GM12891 (cell line): ENCODE measurements at places on chromosomes 11 and 22.

GRCh38 chr11:16935518-16936302 lies 78.5 kb downstream of the PLEKHA7 start:
- DNase-seq, result no peak

DNA sequence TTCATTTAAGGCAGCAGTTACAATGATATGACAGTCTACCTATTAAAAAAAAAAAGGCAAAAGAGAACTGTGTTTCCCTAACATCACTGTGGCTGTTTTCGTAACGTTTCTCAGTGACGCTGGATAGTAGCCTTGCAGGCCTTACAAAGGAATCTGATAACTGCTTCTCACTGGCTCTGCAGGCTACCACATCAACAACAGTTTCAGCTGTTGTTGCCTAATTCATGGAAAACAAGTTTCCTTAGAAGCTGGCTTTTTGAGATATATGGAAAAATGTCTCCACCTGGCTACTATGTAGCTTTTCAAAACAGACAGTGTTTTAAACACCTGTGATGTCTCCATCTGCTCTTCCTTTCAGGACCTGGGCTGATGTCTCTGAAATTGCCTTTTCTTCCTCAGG lies 3.8 kb downstream of the OR51V1 start:
- DNase-seq, result no peak

- DNase-seq, result no peak
Observed at GRCh38 chr22:34587357-34588356, 478.3 kb upstream of the ISX start.

GRCh38 chr22:36999463-36999862 lies 19.8 kb downstream of the TST start:
- DNase-seq, result no peak

DNA sequence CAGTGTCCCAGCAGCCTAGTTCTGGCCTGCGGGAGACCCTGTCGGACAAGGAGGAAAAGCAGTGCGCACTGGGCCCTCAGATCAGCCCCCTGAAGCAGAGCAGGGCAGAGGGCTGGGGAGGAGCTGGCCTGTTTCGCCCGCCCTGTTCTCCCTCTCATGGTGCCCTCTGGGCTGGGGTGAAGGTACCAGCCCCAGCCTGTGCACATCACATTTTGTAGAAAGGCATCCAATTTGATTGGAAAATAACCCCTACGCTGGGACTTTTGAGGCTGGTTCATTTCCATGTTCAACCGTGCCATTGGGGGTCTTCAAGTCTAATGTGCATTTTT lies 832 bp upstream of the NAP1L4 start:
- DNase-seq, result no peak

DNA sequence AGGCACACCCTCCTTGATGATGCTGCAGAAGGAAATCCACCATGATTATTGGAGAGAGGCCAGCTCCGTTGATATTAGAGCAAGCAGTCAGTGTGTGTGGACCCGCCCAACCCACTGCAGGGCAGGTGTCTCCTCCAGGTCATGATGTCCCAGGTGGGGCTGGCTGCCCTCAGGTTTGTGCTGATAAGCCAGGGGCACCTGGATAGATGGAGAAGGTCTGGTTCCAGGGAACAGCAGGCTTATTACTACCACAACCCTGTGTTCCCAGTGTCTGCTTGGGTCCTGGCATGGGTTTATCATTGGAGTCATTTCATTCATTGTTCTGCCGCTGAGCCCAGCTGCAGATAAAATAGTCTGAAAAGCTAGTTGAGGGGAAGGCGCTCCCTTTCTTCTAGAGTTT lies 181.1 kb upstream of the NECTIN1 start:
- DNase-seq, result no peak

- no peak for DNase-seq
Observed at GRCh38 chr11:61010466-61011228, 39.2 kb downstream of the CD6 start.

GRCh38 chr22:49203859-49204598 lies 623.6 kb downstream of the BRD1 start:
- no peak for DNase-seq

DNA sequence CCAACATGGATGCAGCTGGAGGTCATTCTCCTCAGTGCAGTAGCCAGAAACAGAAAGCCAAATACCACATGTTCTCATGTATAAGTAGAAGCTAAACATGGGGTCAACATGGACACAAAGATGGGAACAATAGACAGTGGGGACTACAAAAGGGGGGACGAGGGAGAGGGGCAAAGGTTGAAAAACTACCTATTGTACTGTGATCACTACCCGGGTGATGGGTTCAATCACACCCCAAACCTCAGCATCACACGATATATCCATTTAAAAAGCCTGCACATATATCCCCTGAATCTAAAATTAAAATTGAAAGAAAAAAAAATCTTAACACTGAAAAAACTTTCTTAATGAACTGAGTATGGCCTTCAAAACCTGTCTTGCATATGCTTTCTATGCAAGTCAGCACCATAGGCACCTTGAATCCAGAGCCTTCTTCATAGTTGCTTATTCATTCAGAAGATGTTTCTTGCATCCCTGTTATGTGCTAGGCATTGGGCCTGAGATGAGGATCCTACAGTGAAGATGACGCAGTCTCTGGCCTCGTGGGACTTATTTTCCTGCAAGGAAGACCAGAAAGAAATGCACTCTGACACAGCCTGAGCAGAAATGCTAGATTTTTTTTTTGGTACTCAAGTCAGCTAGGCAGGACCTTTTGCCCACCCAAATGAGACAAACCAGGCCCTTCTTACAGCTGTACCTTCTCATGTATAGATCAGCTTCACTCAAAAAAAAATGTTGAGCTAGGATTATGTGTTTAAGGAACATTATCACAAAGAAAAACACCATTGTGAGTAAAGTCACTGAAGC lies 21.0 kb downstream of the NNMT start:
- DNase-seq, result no peak

- no peak for DNase-seq
Observed at GRCh38 chr11:120186774-120187591, 23.8 kb upstream of the OAF start.

- DNase-seq, result no peak
Observed at GRCh38 chr11:2769409-2770095, 69.8 kb upstream of the KCNQ1OT1 start.

- no peak for DNase-seq
Observed at GRCh38 chr11:12785901-12786300, 111.7 kb downstream of the TEAD1 start.

GRCh38 chr22:35947794-35948425 lies 80.7 kb downstream of the RBFOX2 start:
- DNase-seq, result no peak

- DNase-seq, result no peak
Observed at GRCh38 chr22:36153501-36154422, 6.8 kb downstream of the APOL3 start.

DNA sequence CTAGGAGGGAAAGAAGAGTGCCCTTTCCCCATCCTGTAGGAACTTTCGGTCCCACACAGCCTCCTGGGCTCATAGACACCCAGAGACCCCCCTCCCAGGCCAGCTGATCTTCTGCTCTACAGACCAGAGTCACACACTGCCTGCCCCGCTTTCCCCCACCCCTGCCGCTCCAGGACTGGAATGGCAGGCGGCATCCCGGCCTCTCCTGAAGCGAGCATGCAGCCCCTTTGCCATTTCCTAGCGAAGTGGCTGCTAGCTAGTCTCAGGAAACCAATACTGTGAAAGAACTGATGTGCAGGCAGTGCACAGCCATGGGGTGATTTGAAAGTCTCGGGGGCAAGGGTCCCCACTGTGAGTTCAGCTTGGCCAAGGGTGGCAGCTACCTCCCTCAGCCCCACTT lies 8.3 kb downstream of the PICK1 start:
- no peak for DNase-seq

- DNase-seq, result no peak
Observed at GRCh38 chr22:27064386-27064785, 407.0 kb downstream of the MIAT start.

- no peak for DNase-seq
Observed at GRCh38 chr11:104306862-104307474, 143.0 kb upstream of the PDGFD start.

DNA sequence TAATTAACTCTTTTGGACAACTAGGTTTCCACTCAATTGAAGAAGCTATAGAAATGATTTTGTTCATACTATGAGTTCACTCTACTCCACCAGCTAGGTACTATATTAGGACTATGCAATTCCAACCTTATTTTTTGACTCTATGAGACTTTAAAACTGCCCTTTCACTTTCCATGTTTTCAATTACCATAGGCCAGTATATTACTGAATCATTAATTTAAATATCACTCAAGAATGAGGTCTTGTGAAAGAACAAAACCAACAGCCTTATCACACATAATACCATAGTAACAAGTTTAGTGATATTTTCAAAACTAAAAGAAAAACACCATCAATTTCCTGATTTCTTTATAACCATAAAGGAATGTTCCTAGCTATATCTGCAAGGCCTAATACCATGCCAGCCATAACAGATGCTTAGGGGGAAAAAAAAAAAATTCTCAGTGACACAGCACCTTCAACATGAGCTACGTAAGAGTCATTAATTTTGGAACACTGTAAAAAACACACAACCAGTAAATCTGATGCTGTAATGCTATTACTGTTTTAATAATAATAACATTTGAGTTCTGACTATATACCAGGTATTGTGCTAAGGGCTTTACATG lies 6.1 kb downstream of the DCUN1D5 start:
- DNase-seq, result no peak

- no peak for DNase-seq
Observed at GRCh38 chr22:44219101-44219870, 38.6 kb downstream of the PARVG start.

DNA sequence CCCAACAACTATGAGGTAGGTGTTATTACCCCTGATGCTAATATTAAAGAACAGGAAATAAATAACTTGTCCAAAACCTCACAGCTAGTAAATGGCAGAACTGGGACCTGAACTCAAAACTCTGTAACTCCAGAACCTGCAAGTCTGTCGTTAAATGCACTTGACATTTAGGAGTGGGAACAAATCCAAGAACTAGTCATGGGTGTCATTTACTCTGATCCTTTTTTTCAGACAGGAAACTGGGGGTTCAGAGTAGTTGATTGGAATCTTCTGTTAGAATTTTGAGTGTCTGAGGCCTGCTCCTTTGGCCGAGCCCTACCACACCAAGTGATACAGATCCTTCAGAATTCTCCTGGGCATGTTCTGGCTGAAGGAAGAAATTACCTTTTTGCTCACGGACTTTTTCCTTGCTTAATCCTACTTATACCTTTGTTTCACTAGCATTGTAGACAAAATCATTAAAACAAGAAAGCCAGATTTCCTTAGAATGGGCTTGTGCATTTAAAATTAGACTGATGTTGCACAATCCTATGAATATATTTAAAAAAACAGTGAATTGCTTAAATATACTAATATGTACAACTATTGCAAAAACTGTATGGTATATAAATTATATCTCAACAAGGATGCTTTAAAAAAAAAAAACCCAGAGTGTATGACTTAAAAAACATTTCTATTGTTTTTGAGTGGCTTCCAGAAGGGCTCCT lies 1.4 kb upstream of the YAP1 start:
- no peak for DNase-seq

DNA sequence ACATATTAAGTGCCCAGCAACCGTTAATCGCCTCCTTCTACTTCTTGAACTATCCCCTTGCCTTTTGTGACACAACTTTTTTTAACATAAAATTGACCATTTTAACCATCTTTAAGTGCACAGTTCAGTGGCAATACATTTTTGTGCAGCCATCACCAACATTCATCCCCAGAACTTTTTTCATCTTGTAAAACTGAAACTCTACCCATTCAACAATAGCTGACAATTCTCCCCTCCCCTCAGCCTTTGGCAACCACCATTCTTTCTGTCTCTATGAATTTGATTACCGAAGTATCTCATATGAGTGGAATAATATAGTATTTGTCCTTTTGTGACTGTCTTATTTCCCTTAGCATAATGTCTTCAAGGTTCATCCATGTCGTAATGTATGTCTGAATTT lies 66.0 kb downstream of the MICAL2 start:
- DNase-seq, result no peak

- no peak for DNase-seq
Observed at GRCh38 chr11:12172493-12173013, 62.2 kb downstream of the MICAL2 start.

DNA sequence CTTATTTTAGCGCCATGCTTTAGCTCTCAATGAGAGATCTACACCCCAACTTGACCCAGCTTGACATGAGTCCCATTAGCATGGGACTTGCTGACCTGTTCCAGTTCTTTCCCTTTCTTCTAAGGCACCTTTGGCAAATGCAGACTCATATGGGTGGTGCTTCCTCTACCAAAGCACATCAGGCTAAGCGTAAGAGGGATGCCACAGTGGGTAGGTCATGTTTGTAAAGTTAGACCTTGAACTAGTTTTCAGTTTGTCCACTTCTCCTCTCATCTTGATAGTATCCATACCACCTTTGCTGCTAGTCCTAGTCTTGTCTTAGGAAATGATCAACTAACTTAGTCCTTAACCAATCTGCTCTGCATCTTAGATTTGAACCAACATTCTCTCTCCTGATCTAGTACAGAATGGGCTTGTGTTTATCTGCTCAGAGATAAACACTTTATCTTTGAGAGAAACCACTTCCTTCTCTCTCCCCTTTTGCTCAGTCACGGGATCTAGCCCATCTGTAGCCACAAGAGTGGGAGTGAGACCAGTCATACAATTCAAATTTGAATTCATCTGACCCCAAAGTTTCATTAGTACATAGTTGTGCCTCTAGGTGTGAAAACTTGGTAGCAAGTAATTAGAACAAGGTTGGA lies 72.1 kb upstream of the CD44 start:
- no peak for DNase-seq

DNA sequence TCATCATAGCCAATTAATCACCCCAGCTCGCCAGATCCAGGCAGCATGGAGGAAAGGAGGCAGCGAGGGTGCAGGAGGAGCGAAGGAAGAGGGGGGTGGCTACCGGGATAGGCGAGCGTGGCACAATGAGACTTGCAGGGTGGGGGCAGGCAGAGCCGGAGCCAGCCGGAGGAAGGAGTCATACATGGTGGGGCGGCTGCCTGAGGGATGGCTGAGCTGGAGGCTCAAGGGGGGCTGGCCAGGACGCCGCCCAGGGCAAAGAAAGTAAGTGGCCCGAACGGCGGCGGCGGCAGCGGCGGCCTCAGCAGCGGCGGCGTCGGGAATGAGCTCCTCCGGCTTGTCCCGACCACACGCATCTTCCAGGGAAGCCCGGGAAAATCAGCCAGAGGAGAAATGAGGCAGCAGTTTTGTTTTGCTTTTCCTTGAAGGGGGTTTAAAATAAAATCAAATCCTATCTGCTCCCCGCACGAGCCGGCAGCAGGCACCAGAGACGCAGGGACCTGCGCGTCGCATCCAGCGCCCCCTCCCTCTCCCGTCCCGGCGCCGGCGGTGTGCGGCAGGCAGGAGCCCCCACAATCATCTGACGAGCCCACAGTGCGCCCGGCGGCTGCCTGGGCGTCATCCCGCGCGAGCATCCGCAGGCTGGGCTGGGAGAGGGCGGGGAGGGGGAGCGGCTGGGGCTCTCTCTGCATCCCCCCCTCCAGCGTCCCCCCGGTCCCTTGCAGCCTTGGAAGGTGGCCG lies 263.6 kb downstream of the CTTN start:
- no peak for DNase-seq
